Liver (tissue), 10 donors: ENCODE measurements at places on chromosomes 5 and 9. TPM values are rescaled to one million over a fixed set of nuclear protein-coding genes. Genes with fewer than 3 reads are reported as not detected.
A peak's percentile ranks its signal among the peaks of the same experiment; 100 is the strongest.

DNA sequence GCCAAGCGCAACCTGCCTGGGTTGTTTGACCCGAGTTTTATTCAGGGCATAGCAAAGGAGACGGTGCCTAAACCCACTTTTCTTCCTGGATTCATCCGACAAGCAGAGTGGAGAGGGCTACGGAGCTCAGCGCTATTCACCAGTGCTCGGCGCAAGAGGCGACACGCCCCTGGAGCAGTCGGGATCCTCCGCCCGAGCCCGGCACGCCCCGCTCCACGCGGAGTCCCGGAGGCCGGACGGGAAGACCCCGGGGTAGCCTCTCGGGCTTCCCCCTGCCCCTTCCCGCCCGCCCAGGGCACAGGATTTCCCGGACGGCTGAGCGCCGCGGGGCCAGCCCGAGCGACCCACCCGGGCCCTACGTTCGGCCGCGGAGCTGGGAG, 427 bp downstream of the SERINC5 start:
- DNase-seq = peak; percentile 76

DNA sequence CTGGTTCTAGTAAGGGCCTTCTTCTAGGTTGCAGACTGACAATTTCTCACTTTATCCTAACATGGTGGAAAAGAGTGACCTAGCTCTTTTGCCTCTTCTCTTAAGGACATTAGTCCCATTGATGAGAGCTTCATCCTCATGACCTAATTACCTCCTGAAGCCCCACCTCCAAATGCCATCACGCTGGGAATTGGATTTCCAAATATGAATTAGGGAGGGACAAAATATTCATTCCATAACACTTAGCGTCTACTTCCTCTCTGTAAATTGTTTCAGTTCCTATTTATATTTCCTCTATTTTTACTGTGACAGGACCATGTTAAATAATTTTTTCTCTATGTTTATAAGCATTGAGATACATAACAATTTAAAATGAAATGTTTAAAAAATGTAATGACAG, 408.8 kb downstream of the CDH10 start:
- no peak for DNase-seq

Gene FAT2
- not detected for total RNA-seq

GRCh38 chr5:35041261-35041660, 6.5 kb downstream of the AGXT2 start:
- DNase-seq = no peak

DNA sequence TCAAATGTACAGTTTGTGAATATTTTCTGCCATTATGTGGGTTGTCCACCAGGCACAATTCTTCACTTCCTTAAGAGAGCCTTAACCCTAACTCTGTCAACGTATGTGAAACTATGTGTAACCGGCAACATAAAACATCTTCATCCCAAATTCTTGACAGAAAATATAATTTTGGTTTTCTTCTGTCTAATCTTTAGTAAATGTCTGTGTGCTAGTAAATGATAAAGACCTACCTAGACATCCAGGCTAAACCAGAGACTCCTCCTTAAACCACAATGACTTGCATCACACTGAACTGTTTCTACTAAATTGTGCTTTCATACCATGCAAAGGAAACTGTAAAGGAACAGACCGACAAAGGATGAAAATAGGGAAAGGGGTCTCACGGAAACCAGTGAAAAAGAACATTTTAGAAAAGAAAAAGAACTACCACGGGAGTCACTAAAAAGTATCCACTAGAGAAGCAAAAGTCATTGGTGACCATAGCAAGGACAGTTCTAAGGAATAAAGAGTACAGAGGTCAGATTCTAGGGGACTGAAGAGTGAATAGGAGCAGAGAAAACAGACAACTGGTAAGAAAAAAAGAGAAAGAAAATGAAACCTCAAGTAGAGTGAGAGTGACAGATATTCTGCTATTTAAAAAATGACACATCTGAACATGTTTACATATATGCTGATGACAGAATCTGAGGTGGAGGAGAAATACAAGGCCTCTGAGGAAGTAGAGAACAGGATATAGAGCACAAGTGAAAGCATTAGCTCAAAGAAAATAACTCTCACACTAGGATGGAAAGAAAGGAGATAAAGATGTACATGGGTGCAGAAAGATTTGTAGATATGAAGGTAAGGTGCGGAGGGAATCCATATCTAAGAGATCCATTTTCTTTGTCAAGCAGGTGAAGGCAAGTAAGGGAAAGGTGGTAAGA, 49.4 kb downstream of the FNIP1 start:
- no peak for DNase-seq

Gene CERT1
- 20.5 TPM for total RNA-seq

- DNase-seq = no peak
Measured at GRCh38 chr5:42948961-42949347, 91.2 kb downstream of the ANXA2R start.

Gene CDH9
- not detected for total RNA-seq

Gene NSD1
- 25.8 TPM for total RNA-seq

DNA sequence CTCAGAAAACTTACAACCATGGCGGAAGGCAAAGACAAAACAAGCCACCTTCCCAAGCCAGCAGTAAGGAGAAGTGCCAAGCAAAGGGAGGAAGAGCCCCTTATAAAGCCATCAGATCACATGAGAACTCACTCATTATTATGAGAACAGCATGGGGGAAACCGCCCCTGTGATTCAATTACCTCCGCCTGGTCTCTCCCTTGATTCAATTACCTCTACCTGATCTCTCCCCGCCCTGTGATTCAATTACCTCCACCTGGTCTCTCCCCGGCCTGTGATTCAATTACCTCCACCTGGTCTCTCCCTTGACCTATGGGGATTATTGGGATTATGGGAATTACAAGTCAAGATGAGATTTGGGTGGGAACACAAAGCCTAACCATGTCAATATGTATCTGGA, 467.3 kb upstream of the FTMT start:
- DNase-seq = no peak

Gene ORM2
- total RNA-seq = 276 TPM

Gene CTXN3
- total RNA-seq = not detected
